HepG2 (cell line): ENCODE measurements at places on chromosomes 1 and 21. TPM values are rescaled to one million over a fixed set of nuclear protein-coding genes. Genes with fewer than 3 reads are reported as not detected.

The AADACL3 gene
- not detected in 2 replicates for total RNA-seq

The GBP7 gene
- not detected in 2 replicates for total RNA-seq

The SELP gene
- not detected in 2 replicates for total RNA-seq

The ZFP69B gene
- total RNA-seq = 7.7 and 10.8 TPM in 2 replicates

The SYDE2 gene
- total RNA-seq = 5.3 and 7.9 TPM in 2 replicates

The GBP3 gene
- total RNA-seq = 0.32 and 0.46 TPM in 2 replicates

The PUSL1 gene
- total RNA-seq = 21.7 and 22.2 TPM in 2 replicates

The CCT8 gene
- total RNA-seq = 325 and 538 TPM in 2 replicates

The NMNAT2 gene
- total RNA-seq = not detected in 2 replicates

The OR2L5 gene
- total RNA-seq = not detected in 2 replicates

The OR6P1 gene
- not detected in 2 replicates for total RNA-seq

The CAP1 gene
- 174 and 228 TPM in 2 replicates for total RNA-seq

The FCRLB gene
- total RNA-seq = 0.11 TPM in 1 of 2 replicates, not detected in the other

The MAB21L3 gene
- 0.55 and 0.90 TPM in 2 replicates for total RNA-seq

The RNF207 gene
- total RNA-seq = 1.7 and 9.8 TPM in 2 replicates

The CYP4A22 gene
- not detected in 2 replicates for total RNA-seq

The F3 gene
- 3.4 and 9.0 TPM in 2 replicates for total RNA-seq

The OR14K1 gene
- total RNA-seq = not detected in 2 replicates

The ATP6V1G3 gene
- total RNA-seq = not detected in 2 replicates

The DCDC2B gene
- not detected in 2 replicates for total RNA-seq

The ID3 gene
- 67.8 and 115 TPM in 2 replicates for total RNA-seq

The RAB29 gene
- 10.1 and 13.1 TPM in 2 replicates for total RNA-seq

The VSIG8 gene
- total RNA-seq = not detected in 2 replicates

The FAM151A gene
- 1.5 and 3.6 TPM in 2 replicates for total RNA-seq

The RXFP4 gene
- 0.38 TPM in 1 of 2 replicates, not detected in the other for total RNA-seq

The FCRL6 gene
- total RNA-seq = not detected in 2 replicates

The SLC45A3 gene
- 1.9 and 3.4 TPM in 2 replicates for total RNA-seq

The CD1B gene
- not detected in 2 replicates for total RNA-seq
